Breast epithelium (tissue), 4 donors: ENCODE measurements at places on chromosomes 2 and 18. TPM values are rescaled to one million over a fixed set of nuclear protein-coding genes. Genes with fewer than 3 reads are reported as not detected.
A peak's percentile ranks its signal among the peaks of the same experiment; 100 is the strongest.

The CTLA4 gene
- total RNA-seq, result 0.64 TPM

The CDK15 gene
- total RNA-seq, result 2.2 TPM

The LIMS4 gene
- total RNA-seq, result 0.64 TPM

The CCT7 gene
- total RNA-seq, result 223 TPM

The ABI2 gene
- 16.0 TPM for total RNA-seq

The KIAA2012 gene
- total RNA-seq, result not detected

The NETO1 gene
- total RNA-seq, result 0.32 TPM

The WDR54 gene
- 9.4 TPM for total RNA-seq

The TTN gene
- total RNA-seq, result 2.9 TPM

The FAM237A gene
- total RNA-seq, result not detected

The SCN9A gene
- 3.5 TPM for total RNA-seq

The PROKR1 gene
- not detected for total RNA-seq

The ADCYAP1 gene
- total RNA-seq, result 1.2 TPM

The COBLL1 gene
- total RNA-seq, result 43.6 TPM

- no peak for DNase-seq
Measured at GRCh38 chr2:133726973-133727372, 158.7 kb upstream of the NCKAP5 start.

GRCh38 chr2:165560377-165560988, 91.0 kb downstream of the CSRNP3 start:
- DNase-seq, result no peak

DNA sequence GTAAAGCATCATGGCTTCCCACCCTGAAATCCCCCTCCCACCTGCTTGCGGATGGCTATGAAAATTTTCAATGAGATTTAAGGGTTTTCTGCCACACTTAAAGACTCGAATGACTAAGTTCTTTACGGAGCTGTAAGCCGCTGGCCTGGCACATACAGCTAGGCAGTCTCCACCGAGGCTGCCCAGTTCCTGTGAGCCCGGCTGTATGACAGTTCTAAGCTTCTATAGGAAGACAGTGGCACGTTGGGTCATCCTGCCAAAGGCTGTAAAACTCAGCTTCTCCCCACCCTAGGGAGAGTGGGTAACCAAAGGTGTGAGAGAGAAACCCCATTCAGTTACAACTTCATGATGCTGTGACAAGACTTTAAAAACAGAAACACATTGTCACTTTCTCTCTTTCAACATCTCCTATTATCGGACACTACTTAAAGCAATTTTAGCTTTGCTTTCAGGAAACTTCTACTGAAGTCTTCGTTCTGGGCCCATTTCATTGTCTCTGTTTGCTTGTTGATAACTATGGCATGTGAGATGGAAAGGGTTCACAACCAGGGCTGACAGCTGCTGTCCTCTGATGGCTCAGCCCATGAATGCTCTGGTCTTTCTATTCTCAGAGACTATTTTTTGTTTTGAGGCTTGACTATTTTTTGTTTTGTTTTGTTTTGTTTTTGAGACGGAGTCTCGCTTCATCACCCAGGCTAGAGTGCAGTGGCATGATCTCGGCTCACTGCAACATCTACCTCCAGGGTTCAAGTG, 7.1 kb downstream of the CASP8 start:
- DNase-seq, result no peak

DNA sequence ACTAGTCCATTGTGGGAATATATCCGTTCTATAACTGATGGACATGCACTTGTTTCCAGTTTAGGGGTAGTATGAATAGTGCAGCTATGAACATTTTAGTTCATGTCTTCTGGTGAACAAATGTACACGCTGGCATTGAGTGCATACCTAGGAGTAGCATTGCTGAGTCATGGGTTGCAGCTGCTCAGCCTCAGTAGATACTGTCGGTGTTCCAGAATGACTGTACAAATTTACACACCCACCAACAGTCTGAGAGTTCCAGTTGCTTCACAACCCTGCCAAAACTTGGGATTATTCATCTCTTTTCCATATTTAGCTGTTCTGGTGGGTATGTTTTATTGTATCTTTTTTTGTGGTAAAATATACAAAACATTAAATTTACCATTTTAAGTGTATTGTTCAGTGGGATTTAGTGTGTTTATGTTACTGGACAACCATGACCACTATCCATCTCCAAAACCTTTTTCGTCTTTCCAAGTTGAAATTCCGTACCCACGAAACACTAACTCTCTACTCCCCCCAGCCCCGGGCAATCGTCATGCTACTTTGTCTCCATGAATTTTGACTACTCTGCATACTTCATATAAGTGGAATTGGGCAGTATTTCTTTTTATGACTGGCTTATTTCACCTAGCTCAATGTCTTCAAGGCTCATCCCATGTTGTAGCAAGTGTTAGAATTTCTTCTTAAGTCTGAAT, 281.0 kb downstream of the PRKCE start:
- DNase-seq, result no peak

DNA sequence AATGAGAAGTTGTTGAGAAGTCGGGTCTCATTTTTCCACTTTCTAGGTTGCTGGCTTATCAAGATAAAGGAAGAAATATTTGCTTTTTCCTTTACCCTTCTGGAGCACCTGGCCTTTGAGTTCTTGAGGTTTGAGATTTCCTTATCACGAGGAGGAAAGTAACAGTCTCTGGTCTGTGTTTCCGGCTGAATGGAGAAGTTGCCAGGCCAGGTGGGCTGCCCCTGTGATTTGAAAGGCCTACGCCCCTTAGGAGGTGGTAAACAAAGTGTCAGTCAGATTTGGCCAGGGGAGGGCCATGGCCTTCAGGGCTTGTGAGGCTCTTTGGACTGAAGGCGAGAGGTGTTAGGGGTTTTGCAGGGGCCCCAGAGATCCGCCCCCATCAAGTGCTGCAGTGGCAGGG, 156.7 kb upstream of the HAAO start:
- no peak for DNase-seq

DNA sequence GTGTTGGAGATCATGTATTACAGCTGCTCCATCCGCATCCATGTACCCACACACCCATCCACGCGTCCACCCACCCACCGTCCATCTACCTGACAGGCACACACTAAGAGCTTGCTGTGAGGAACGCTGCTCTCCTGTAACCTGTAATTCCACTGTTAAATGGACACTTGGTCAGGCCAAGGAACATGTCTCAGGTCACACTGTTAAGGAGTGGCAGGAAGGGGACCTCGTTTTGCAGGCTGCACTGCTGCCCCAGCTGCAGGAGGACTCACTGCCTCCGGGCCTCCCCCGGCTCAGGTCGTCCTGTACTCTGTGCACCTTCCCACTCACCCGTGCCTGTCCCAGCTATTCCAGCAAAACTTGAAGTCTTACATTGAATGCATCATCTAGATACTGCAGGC, 170.5 kb downstream of the EIPR1 start:
- no peak for DNase-seq

DNA sequence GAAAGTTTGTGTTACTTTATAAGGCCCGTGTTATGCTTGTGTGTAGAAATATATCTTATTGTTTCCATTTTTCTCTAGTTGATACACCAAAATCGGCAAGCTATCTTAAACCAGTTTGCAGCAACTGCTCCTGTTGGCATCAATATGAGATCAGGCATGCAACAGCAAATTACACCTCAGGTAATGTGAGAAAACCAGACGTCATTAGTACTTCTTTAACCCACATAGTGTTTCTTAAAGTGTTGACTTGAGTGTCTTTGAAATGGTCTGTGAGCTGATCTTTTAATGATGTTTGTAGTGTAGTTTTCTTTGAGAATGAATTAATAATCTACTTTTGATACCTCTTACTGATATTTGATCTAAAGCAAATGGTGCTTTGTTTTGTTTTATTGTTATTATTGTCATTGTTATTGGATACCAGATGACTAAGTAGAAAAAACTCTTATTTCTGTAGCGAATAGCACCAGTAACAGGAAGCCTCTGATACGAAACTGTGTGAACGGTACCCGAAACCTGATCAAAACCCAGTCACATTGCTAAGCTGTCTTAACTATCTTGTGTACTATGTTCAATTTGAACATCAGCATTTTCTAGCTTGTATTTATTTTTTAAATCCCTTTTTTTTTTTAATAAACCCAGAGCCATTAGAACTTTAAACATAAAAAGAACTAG, 53.7 kb downstream of the PTRHD1 start:
- DNase-seq, result no peak

GRCh38 chr2:108220191-108220590, 19.6 kb upstream of the SULT1C3 start:
- no peak for DNase-seq

DNA sequence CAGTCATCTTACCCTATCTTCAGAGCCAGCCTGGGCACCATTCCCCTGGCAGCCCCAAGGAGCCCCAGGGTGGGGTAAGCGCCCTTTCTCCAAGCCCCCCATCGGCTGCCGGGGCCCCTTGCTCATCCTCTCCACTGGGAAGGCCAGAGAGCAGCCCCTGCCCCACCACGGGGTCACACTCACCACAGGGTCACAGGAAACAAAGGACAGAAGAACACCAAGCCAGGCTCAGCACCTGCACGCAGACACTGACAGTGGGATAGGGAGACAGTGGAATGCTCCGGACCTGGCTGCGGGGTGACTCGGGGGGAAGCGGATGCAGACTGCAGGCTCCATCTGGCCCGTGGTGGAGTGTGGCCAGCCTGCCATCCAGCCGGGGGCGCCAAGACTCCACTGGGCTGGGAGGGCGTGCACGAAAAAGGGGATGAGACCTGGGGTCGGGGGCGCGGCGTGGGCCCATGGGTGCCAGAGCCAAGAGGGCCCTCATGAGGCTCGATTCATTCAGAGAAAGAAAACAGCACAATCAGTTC, 21.1 kb downstream of the HDAC4 start:
- no peak for DNase-seq

- DNase-seq, result no peak
Measured at GRCh38 chr2:188399159-188399558, 107.5 kb downstream of the GULP1 start.

DNA sequence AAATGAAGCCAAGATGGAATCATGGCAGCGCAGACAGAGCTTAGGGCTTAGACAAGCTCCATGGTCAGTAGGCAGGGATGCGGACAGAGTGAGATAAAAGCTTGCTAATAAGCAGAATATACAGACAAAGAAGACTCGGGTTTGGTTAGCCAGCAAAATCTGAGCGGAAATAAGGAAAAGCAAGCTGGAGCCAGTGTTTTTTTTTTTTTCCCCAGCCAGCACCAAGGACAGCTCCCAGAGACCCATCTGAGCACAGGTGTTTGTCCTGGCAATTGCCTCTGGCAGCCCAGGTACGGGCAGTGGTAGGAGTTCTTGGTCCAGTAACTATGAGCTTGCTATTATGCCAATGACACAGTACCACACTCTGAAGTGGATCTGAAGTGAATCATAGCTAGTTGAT, 187.6 kb downstream of the ADCYAP1 start:
- no peak for DNase-seq

- no peak for DNase-seq
Measured at GRCh38 chr2:105617631-105618350, 126.9 kb upstream of the NCK2 start.

- no peak for DNase-seq
Measured at GRCh38 chr2:167334146-167334742, 446.0 kb downstream of the XIRP2 start.

DNA sequence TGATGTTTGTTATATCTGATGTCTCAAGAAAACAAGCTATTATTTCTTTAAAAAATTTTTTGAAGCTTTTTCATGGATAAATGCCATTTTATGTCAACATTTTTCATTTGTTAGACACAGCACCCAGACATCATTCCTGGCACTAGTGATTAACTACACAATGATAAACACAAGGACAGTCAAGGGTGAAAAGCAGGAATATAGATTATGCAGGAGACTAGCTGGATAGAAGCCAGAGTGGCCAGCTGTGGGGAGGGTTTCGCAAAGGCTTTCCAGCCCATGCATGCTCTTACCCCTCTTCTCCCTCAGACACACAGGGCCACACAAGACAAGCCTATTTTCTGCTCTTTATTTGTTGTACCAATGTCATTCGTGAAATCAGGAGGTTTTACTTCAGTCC, 127.1 kb upstream of the TTC39C start:
- no peak for DNase-seq

GRCh38 chr2:219167997-219168396, 1.8 kb downstream of the SLC23A3 start:
- DNase-seq, result no peak

DNA sequence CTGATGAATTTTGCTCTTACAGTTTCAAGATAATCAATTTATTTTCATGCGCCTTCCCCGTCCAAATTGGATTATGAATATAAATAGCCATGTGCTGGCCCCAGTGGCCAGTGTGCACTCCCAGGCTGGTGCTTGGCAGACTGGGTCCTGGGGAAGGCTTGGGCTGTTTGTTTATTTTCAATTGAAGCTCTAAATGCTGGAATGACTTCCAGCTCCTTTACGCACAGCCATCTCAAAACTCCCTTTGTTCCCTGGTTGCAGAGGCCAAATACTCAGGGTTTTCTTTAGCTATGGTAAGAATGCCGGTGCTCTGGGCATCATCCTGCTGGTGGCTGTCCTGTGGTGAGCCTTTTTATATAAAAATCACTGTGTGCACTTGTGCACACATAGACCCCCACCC, 131.5 kb downstream of the PRKCE start:
- DNase-seq, result no peak

GRCh38 chr18:59395226-59396175, 36.4 kb upstream of the LMAN1 start:
- no peak for DNase-seq

- DNase-seq, result no peak
Measured at GRCh38 chr2:160388464-160389263, 104.9 kb downstream of the RBMS1 start.

- peak; percentile 29 for DNase-seq
Measured at GRCh38 chr18:44838971-44839666, 158.4 kb downstream of the SETBP1 start.

- no peak for DNase-seq
Measured at GRCh38 chr2:231185050-231185725, 13.2 kb upstream of the ARMC9 start.

GRCh38 chr18:8559612-8560186, 49.5 kb upstream of the RAB12 start:
- no peak for DNase-seq

DNA sequence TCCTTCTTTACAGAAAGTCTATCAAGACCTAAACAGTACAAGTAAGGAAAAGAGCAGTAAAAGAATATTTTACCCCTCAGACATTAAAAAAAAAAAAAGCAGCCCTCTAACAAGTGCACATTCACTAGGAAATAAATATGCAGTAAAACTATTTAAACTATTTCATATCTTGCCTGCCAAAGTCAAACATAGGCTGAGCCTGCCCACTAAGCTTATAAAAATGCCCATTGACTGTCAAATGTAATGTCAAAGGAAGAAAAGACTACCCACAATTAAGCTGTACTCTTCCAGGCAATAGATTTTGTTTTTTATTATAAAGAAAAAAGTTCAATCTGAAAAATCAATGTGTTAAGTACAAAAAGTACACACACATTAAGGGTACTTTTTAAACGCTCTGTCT, 11.8 kb downstream of the ALS2 start:
- no peak for DNase-seq

- no peak for DNase-seq
Measured at GRCh38 chr2:231947694-231948093, 13.8 kb upstream of the DIS3L2 start.

GRCh38 chr2:131517106-131517831, 10.4 kb upstream of the CCDC74A start:
- DNase-seq, result no peak

- no peak for DNase-seq
Measured at GRCh38 chr2:140747665-140748064, 1383.2 kb downstream of the LRP1B start.
